IMR-90 (cell line): ENCODE measurements at places on chromosomes 7 and 10. TPM values are rescaled to one million over a fixed set of nuclear protein-coding genes. Genes with fewer than 3 reads are reported as not detected.

The LCOR gene
- 25.8 and 36.9 TPM in 2 replicates for total RNA-seq

The ACTA2 gene
- total RNA-seq, result 757 and 978 TPM in 2 replicates

The TBL2 gene
- 81.7 and 94.1 TPM in 2 replicates for total RNA-seq

The ATOH7 gene
- not detected in 2 replicates for total RNA-seq

DNA sequence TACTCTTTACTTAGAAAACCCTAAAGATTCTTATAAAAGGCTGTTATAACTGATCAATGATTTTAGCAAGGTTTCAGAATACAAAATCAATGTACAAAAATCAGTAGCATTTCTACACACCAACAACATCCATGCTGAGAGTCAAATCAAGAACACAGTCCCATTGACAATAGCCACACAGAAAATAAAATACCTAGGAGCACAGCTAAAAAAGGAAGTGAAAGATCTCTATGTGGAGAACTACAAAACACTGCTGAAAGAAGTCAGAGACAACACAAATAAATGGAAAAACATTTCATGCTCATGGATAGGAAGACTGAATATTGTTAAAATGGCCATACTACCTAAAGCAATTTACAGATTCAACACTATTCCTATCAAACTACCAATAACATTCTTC lies 427.0 kb downstream of the KCNMA1 start:
- no peaks in the 10 kb centered on the region for H3K4me1 ChIP-seq
- H3K27ac ChIP-seq, result no peak overlapping the region
- H3K27me3 ChIP-seq, result no peaks in the 10 kb centered on the region
- H3K4me3 ChIP-seq, result no peak overlapping the region
- H3K36me3 ChIP-seq, result no peaks in the 10 kb centered on the region

GRCh38 chr7:145909991-145910513 lies 206.5 kb upstream of the CNTNAP2 start:
- H3K4me1 ChIP-seq, result no peaks in the 10 kb centered on the region
- no peak overlapping the region for H3K27ac ChIP-seq
- DNase-seq, result peak; percentile 0
- no peaks in the 10 kb centered on the region for H3K36me3 ChIP-seq
- no peaks in the 10 kb centered on the region for H3K27me3 ChIP-seq
- no peak overlapping the region for H3K4me3 ChIP-seq

GRCh38 chr10:102869258-102870198 lies at the start of gene AS3MT:
Gene AS3MT, plus strand, starts transcription at chr10:102869470. Its CDS starts 123 bp downstream, at chr10:102869593.
- DNase-seq, result no peak
- H3K27ac ChIP-seq, result peak within 1 kb of the TSS; percentile 46
- H3K27me3 ChIP-seq, result no peaks in the 10 kb centered on the region
- peaks cover 5% of the 10 kb centered on the region for H3K4me1 ChIP-seq
- peak within 1 kb of the TSS; percentile 55 for H3K4me3 ChIP-seq

DNA sequence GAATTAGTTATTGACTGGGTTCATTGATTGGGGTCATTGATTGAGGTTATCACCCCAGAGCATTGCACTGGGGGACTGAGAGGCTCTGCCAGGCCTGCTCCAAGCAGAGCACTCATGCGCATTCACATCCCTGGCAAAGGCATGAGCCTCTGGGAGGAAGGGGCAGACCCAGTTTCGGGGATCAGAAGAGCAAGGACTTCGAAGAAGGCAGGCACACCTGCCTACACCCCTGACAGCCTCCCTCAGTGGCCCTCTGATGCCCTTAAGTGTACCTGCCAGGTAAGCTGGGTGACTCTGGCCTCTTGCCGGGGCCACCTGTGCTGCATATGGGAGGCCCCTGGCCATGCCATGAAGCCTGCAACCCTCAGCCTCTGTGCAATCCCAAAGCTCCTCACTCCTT lies 181.1 kb downstream of the PTPN20 start:
- H3K36me3 ChIP-seq, result no peaks in the 10 kb centered on the region
- H3K27me3 ChIP-seq, result peaks cover 10% of the 10 kb centered on the region
- H3K4me1 ChIP-seq, result no peaks in the 10 kb centered on the region
- H3K27ac ChIP-seq, result no peak overlapping the region

DNA sequence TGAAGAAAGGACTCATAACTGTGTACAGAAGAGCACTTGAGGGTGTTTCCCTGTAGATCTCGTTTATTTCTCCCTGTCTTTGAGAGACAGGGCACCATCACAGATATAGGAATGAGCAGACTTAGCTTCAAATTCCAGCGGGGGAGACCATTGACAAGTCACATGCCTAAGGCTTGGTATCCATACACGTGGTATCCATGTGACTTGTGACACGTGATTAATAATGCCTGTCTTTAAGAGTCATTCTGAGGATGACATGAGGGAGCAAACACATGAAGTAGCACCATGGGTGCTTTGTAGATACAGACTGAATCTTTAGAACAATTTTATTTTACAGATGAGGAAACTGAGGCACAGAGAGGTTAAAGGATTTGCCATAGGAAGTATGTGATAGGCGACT lies 292.3 kb downstream of the POU6F2 start:
- no peaks in the 10 kb centered on the region for H3K36me3 ChIP-seq
- DNase-seq, result no peak
- no peak overlapping the region for H3K27ac ChIP-seq

DNA sequence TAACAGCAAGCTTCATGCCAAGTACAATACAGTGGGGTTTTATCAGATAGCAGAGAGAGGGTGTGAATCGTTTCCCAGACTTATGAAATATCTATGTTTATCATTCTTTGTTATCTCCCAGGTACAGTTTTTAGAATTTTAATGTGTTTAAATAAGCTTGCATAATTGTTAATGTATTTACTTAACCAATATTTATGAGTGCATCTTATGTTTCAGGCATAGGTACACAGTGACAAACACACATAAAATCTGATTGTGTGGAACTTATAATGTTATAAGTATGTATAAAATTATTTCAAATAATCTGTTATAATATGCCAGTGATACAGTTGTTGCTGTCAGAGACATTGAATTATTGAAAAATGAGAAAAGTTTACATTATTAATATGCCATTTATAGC lies 1011.4 kb upstream of the C7orf33 start:
- H3K4me3 ChIP-seq, result no peak overlapping the region
- no peaks in the 10 kb centered on the region for H3K4me1 ChIP-seq
- H3K27ac ChIP-seq, result no peak overlapping the region

GRCh38 chr7:110400411-110400810 lies 690.5 kb upstream of the LRRN3 start:
- no peak overlapping the region for H3K27ac ChIP-seq
- DNase-seq, result no peak
- H3K4me1 ChIP-seq, result 0 out of 2 replicates have a peak, but pooled peaks cover 2% of the 10 kb centered on the region
- no peaks in the 10 kb centered on the region for H3K36me3 ChIP-seq

DNA sequence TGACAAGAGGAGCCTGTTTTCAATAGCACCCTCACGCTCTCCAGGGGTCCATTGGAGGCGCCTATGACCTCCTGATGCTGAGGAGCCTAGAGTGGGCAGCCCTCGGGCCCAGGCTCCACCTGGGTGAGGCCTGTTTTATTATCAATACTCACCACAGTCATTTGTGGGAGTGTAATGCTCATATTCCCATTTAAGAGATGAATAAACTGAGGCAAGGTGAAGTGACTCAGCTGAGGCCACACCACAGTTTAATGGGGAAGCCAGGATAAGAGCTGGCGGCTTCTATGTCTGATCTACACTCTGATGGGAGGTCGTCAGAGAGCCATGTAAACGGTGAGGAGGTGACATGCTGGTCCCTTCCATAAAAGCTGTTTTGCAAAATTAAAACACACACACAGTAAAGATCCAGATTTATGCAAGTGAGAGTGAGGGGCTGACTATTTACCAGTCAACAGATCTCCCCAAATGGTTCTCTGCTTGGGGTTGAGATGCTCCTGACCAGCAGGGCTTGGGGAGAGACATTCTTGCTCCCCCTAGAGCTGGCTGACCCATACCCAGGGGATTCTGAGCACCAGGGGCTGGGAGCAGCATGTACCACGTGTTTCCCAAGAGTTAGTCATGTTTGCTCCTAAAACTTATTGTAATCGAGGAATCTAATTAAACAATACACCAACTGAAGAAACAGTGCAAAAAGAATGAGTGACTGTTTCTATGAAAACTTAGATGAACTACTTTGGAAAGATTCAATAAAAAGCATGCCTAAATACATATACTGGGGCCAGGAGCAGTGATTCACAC lies 81.0 kb upstream of the INSIG1 start:
- H3K4me3 ChIP-seq, result no peak overlapping the region
- H3K4me1 ChIP-seq, result peaks cover 10% of the 10 kb centered on the region
- no peak overlapping the region for H3K27ac ChIP-seq
- peak; percentile 29 for DNase-seq
- H3K36me3 ChIP-seq, result no peaks in the 10 kb centered on the region
- no peaks in the 10 kb centered on the region for H3K27me3 ChIP-seq

- no peak overlapping the region for H3K4me3 ChIP-seq
- H3K36me3 ChIP-seq, result peaks cover 1% of the 10 kb centered on the region; the same call in 1 of the 2 replicates
- H3K4me1 ChIP-seq, result peaks cover 9% of the 10 kb centered on the region
Measured at GRCh38 chr10:101901340-101901739, 57.7 kb upstream of the KCNIP2 start.

DNA sequence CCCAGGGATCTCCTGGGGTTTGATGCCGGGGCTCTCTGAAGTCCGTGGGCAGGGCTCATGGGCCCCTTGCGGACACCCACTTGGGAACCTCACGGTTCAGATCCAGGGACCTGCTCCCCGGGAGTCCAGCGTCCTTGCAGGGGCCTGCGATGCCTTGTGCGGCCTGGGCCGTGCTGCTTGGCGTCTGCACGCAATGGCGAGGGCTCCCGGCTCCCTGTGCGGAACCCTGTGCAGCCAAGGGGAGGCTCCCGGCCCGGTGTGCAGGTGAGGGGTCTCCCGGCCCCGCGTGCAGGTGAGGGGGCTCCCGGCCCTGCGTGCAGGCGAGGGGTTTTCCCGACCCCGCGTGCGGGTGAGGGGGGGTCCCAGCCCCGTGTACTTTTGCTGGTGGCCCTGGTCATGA lies 146.7 kb downstream of the DNAJB6 start:
- H3K27ac ChIP-seq, result no peak overlapping the region
- H3K27me3 ChIP-seq, result no peaks in the 10 kb centered on the region
- H3K36me3 ChIP-seq, result no peaks in the 10 kb centered on the region
- no peaks in the 10 kb centered on the region for H3K4me1 ChIP-seq
- no peak for DNase-seq
- no peak overlapping the region for H3K4me3 ChIP-seq

GRCh38 chr10:98411768-98412167 lies 3.2 kb downstream of the PYROXD2 start:
- H3K4me1 ChIP-seq, result peaks cover 30% of the 10 kb centered on the region
- H3K27me3 ChIP-seq, result no peaks in the 10 kb centered on the region
- H3K36me3 ChIP-seq, result peaks cover 7% of the 10 kb centered on the region; the same call in 1 of the 2 replicates

GRCh38 chr10:113572520-113573290 lies 19.9 kb downstream of the HABP2 start:
- no peak for DNase-seq
- H3K4me3 ChIP-seq, result no peak overlapping the region
- H3K4me1 ChIP-seq, result no peaks in the 10 kb centered on the region
- no peaks in the 10 kb centered on the region for H3K36me3 ChIP-seq
- no peak overlapping the region for H3K27ac ChIP-seq
- no peaks in the 10 kb centered on the region for H3K27me3 ChIP-seq
